ENCODE measurements at places on chromosomes 7 and 10.

GRCh38 chr10:54772468-54773122 lies 28.4 kb downstream of the PCDH15 start:
- DNase-seq, result no peak

DNA sequence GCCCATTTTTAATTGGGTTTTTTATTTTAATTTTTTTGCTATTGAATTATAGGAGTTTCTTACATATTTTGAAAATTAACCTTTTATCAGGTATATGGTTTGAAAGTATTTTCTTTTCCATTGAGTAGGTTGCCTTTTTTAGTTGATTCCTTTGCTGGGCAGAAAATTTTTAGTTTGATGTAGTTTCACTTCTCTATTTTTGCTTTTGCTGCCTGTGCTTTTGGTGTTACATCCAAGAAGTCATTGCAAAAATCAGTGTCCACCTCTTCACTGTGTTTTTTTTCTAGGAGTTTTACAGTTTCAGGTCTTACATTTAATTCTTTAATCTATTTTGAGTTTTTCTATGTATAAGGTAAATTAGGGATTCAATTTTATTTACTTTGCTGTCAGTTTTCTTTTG lies 129.8 kb upstream of the FERD3L start:
- no peak for DNase-seq

GRCh38 chr10:114315566-114316420 lies 76.7 kb downstream of the VWA2 start:
- no peak for DNase-seq

DNA sequence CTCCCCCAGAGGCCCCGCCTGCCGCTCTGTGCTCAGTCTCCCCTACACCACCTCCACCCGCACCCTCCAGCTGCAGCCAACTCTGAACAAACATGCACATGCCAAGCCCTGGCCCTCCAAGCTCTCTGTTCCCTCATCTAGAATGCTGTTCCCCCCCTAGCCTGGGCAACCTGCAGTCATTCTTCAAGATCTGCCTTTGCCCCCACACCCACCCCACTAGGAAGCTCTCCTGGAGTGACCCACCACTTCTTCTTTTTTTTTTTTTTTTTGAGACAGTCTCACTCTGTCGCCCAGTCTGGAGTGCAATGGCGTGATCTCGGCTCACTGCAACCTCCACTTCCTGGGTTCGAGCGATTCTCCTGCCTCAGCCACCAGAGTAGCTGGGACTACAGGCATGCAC lies 13.7 kb downstream of the MYL10 start:
- DNase-seq, result no peak

DNA sequence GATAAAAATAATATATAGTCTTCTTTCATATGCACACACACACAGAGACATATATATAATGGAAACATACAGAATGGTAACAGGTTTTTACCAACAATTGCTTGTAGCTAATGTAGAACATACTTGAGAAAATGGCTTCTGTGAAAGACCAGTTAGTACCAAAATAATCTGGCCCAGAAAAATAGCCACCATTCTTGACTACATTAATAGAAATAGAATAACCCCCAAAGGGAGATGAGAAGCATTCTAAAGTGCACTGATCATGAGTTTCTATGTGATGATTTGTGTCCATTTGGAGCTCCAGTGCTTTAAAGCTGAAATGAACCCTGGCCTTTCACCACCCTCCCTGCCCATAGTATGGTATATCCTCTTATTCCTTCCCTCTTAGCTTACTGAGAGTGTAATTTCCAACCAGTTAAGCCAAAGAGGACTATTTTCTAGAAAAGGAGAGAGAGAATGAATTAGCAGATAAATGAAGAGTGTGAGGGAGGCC lies 22.9 kb upstream of the IFIT2 start:
- no peak for DNase-seq

DNA sequence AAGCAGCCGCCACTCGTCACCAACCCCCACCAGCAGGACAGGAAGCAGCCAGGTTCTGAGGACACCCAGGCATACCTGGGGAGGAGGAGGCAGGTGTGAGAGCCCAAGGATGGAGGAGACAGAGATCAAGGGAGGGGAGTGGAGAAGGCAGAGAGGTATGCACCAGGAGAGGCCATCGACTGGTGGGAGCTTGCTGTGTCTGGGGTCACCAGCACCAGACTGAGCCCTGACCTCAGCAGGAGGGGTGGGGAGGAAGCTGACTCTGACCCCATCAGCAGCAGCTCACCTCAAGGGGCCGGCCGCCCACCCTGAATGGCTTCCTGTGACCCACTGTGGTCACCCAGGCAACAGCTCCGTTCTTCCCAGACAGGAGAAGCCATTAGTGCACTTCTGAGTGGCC lies 7.8 kb downstream of the VIPR2 start:
- DNase-seq, result no peak

DNA sequence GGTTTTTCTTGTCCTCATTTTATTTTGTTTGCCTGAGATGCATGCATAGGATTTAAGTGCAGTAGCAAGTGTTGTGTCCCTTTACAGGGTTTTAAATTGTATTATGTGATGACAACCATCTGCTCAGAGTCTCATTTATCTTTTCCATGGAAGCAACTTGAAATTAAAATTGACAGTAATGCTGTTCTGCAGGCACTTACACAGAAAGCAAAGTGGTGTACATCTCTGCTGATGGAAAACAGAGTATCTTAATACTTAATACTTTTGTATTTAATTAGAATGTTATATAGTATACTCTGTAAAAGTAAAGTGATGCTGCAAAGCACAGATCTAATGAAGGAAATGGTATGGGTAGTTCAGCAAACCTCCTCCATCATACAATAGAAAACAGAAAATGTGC lies 482.9 kb downstream of the POM121L12 start:
- no peak for DNase-seq

DNA sequence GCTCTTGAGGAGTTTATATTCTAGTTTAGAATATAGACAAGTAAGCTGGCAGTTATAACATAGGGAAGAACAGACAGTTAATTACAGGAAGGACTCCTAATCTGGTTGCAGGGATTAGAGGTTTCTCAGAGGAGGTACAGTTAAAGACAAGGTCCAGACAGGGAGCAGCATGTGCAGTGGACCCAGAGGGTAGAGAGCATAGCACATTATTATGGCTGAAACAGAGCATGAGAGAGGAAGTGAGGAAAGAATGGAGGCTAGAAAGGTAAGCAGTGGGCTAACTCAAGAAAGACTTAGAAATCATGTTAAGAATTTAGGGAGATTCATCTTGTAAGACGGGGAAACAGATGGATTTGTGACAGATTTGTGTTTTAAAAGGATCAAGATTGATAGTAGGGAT lies 9.7 kb downstream of the MIOS start:
- no peak for DNase-seq

DNA sequence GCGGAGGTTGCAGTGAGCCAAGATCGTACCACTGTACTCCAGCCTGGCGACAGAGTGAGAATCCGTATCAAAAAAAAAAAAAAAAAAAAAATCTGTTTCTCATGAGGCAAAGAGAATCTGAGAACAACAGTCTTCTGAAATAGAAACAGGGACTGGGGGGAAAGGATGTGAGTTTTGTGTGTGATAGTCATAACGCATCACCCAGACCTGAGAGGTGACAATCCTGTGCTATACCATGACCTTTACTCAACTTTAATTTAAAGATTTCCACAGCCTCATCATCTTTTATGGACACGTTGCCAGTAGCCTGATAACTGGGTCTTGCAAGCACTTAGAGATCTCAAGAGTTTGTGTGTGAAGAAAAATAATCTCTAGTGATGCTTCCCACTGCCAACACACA lies 2.3 kb downstream of the ATXN7L1 start:
- no peak for DNase-seq

- peak; percentile 80 for DNase-seq
Observed at GRCh38 chr7:25894002-25894901, 257.7 kb upstream of the NFE2L3 start.

DNA sequence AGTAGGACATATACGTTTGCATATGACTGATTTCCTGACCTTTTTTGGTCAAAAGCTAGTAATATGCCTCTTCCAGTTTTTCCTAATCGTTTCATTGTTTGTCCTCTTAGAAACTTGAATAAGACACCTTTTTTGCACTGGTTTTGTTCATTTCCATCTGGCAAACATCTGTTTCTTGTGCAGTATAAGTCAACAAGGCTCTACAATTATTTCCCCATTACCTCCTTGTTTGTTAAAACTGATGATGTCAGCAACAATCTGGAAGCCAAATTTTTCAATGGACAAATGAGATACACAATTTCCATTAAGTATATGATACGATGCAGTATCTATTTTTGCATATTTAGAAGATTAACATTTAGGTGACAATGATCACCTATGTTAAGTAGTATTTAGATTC lies 148.8 kb downstream of the NRBF2 start:
- DNase-seq, result no peak

DNA sequence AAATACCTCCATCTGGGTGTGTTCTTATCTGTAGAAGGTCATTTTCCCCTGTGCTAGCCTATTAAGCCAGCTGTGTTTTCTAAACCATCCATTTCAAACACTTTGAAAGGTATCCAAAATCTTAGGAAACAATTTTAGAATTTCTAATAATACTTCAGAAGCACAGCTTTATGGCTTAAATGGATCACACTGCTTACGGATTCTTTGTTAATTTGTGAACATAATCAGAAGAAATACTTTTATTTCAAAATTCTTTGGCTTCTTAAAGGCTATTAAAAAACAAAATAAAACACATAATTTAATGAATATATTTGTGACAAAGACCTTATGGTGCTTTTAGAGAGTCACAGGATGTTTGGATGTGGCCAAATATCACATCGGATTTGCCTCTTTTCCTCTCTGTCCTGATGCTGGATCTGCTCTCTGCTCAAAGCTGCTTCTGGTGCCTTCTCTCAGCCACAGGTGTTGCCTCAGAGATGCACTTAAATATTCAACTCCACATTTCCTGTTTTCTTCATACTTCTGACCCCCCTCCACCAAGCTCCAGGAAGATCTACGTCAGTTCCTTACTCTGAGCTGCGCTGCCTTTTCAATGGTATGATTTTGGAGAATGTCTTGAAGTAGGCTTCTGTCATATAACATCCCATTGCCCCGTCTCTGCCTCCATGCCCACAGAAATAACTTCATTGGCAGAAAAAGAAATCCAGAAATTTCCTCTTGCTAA lies 230.6 kb downstream of the MLLT10 start:
- DNase-seq, result no peak

DNA sequence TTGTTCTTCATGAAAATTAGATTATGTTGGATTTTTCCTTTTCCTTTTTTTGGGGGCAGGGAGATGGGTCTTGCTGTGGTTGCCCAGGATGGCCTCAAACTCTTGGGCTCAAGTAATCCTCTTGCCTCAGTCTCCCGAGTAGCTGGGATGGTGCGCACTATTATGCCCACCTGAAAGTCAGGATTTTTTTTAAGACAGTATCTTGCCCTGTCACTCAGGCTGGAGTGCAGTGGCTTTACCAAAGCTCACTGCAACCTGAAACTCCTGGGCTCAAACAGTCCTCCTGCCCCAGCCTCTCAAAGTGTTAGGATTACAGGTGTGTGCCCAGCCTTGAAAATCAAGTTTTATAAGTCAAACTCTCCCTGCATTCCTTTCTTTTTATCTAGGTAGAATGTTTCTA lies 1.7 kb upstream of the TET1 start:
- no peak for DNase-seq
